ENCODE measurements at places on chromosomes 1 and 21. TPM values are rescaled to one million over a fixed set of nuclear protein-coding genes. Genes with fewer than 3 reads are reported as not detected.

GRCh38 chr1:23114424-23115079 lies 54.1 kb downstream of the LUZP1 start:
- H3K27me3 ChIP-seq, result no peaks in the 10 kb centered on the region
- peak overlapping the region; percentile 19 for H3K27ac ChIP-seq
- DNase-seq, result no peak
- no peak overlapping the region for H3K4me3 ChIP-seq

GRCh38 chr21:43613755-43614638 lies 45.3 kb downstream of the HSF2BP start:
- no peak overlapping the region for H3K4me3 ChIP-seq
- no peak for DNase-seq
- peaks cover 31% of the 10 kb centered on the region for H3K4me1 ChIP-seq
- H3K36me3 ChIP-seq, result no peaks in the 10 kb centered on the region
- H3K27ac ChIP-seq, result no peak overlapping the region
- H3K27me3 ChIP-seq, result no peaks in the 10 kb centered on the region

DNA sequence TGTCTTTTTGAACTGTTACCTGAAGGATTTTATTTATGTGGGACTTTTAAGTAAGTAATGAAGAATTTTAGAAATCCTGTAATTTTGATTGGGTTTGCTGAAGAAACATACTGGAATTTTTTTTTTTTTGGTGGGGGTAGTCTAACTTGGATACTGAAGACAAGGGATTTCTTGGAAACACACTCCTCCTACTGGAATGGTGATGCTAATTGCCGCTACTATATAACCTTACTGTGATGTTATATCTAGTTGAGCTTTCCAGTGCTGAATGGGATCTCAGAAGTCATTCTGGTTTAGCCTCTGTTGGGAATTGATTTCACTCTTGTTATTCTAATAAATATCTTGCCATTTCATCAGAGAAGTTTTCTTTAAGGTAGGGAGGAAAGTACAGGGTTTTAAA lies 8.4 kb downstream of the PPP2R5A start:
- no peaks in the 10 kb centered on the region for H3K27me3 ChIP-seq
- DNase-seq, result no peak
- H3K4me3 ChIP-seq, result no peak overlapping the region
- no peaks in the 10 kb centered on the region for H3K36me3 ChIP-seq
- H3K4me1 ChIP-seq, result peaks cover 65% of the 10 kb centered on the region

- no peak overlapping the region for H3K27ac ChIP-seq
- no peak for DNase-seq
- H3K36me3 ChIP-seq, result no peaks in the 10 kb centered on the region
- peaks cover 5% of the 10 kb centered on the region for H3K4me1 ChIP-seq
- no peak overlapping the region for H3K4me3 ChIP-seq
- peaks cover 20% of the 10 kb centered on the region for H3K27me3 ChIP-seq
These were observed 4.3 kb upstream of the TDRD5 start for GRCh38 chr1:179587336-179587735.

- H3K4me3 ChIP-seq, result peak overlapping the region; percentile 52
- H3K27me3 ChIP-seq, result no peaks in the 10 kb centered on the region
- peak; percentile 76 for DNase-seq
- no peaks in the 10 kb centered on the region for H3K36me3 ChIP-seq
- H3K27ac ChIP-seq, result peak overlapping the region; percentile 91
These were observed 5.1 kb downstream of the IFFO2 start for GRCh38 chr1:18951416-18951815.

GRCh38 chr1:10084045-10084444 lies 51.3 kb downstream of the UBE4B start:
- H3K27ac ChIP-seq, result no peak overlapping the region
- H3K4me1 ChIP-seq, result no peaks in the 10 kb centered on the region
- no peaks in the 10 kb centered on the region for H3K36me3 ChIP-seq
- DNase-seq, result no peak
- H3K4me3 ChIP-seq, result no peak overlapping the region

DNA sequence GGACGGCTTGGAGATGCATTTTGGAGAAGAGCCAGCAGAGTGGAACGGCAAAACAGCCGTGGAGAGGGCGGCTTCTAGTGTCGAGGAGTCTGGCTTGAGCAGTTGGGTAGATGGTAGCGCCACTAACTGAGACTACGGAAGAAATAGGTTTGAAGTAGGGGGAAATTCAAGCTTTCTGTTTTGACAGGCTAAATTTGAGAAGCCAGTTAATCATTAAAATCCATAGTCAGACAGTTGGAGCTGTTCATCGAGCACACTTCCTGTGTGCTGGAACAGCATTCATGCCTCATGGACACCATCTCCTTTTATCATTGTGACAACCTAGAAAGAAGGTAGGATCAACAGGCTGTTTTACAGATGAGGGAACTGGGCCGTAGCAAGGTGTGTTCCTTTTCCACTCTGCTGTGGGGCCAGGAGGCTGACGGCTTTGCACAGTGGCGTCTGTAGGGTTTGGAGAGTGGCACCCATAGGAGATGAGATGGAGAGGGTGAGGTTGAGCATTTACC lies 3.4 kb upstream of the PKLR start:
- H3K4me3 ChIP-seq, result no peak overlapping the region
- H3K36me3 ChIP-seq, result no peaks in the 10 kb centered on the region
- H3K27me3 ChIP-seq, result no peaks in the 10 kb centered on the region
- H3K27ac ChIP-seq, result no peak overlapping the region
- H3K4me1 ChIP-seq, result peaks cover 11% of the 10 kb centered on the region
- DNase-seq, result no peak

DNA sequence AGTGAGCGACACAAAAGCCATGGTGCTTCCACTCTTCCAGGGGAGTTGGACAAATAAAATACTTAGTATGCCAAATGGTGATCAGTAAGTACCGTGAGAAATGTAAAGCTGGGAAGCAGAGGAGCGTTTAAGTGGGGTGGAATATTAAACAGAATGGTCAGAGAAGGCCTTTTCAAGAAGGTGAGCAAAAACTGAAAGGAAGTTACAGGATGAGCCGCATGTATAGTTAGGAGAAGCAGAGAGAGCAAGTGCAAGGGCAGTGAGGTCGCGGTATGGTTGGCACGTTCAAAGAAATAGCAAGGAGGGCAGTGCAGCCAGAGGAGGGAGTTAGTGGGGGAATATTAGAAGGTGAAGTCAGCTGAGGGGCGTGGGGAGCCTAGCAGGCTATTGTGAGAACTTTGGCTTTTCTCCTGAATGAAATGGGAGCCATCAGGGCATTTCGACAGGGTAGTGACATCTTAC lies 748 bp upstream of the ATP6V0B start:
- H3K4me1 ChIP-seq, result peaks cover 63% of the 10 kb centered on the region
- H3K27ac ChIP-seq, result peak overlapping the region; percentile 97
- peaks cover 40% of the 10 kb centered on the region for H3K36me3 ChIP-seq
- H3K4me3 ChIP-seq, result peak overlapping the region; percentile 81
- no peak for DNase-seq
- H3K27me3 ChIP-seq, result no peaks in the 10 kb centered on the region

Gene COPA
- 136 TPM for total RNA-seq

Gene LORICRIN
- total RNA-seq, result not detected

Gene KIF26B
- total RNA-seq, result 1.2 TPM

Gene OR2M3
- not detected for total RNA-seq
